SHP77 treated with DMSO at 0.1 percent for 48 hours (cell line): ENCODE measurements at places on chromosomes 12 and 14.

DNA sequence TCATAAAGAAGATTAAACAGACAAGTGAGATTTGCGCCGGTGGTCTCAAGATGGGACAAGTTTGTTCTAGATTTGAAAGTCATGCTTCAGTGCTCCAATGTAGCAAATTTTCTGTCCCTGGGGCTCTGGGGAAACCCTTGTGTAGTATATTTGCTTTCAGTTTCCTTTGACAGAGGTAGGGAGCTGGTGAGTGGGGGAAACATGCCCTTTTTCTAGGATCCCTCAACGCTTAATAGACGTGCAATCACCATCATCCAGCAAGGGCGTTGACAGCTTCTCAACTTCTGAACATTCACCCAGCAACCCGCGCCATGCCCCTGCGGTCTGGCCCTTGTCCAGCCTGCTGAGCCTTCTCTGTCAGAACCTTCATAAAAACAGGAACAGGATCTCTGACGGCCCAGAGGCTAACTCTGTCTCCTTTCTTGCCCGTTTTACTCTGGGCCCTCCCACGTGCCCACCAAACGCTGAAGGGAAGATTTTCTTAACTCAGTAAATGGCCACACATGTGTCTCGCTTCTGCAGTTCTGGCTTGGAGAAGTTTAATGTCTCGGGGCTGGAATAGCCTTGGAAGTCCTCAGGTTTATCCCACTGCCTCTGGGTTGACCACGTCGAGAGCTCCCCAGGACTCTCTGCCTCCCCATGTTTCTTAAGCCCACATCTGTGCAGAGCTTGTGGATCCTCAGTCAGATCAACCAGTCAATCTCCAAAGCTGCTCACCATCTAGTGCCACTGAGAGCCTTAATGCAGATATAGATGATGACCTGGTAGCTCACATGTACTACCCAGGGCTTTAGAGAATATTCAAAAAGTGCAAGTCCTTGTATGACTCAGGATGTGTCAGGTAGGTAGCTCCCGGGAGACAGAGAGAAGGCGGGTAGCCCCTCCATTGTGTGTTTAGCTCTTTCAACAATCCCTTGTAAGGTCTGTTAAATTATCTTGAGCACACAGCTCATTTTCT lies 58.1 kb upstream of the CCND2 start:
- no peak for DNase-seq

DNA sequence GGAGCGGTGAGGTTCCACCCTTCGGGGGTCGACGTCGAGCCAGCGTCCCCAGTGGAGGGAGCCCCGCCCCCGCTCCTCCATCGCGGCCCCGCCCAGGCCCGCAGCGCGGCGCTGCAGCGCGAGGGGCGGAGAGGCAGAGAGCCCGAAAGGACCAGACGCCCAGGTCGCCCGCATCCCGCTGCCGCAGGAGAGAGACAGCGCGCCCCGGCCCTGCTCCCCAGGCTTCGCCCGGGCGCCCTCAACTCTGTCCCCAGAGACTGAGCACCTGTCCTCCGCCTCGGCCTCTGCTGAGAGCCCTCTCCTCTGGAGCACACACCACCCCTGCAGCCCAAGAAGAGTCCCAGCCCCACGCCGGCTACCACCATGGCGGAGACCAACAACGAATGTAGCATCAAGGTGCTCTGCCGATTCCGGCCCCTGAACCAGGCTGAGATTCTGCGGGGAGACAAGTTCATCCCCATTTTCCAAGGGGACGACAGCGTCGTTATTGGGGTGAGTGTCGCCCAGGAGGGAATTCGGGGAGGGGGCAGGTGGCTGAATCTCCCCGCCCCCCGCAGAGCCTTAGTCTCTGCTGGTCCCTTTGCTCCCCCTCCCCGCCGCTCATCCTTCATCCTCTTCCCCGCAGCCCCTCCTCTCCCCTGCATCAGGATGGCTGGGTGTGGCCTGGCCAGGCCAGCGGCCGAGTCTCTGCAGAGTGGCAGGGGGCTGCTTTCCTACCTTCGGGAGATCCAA lies at the start of gene KIF5A:
Gene KIF5A, plus strand, starts transcription at position 136 of the 732 bp plus-strand sequence. Its CDS starts 228 bp downstream, at position 364.
- DNase-seq, result no peak

- DNase-seq, result no peak
Measured at GRCh38 chr12:53594897-53595615, 31.1 kb downstream of the ATF7 start.

DNA sequence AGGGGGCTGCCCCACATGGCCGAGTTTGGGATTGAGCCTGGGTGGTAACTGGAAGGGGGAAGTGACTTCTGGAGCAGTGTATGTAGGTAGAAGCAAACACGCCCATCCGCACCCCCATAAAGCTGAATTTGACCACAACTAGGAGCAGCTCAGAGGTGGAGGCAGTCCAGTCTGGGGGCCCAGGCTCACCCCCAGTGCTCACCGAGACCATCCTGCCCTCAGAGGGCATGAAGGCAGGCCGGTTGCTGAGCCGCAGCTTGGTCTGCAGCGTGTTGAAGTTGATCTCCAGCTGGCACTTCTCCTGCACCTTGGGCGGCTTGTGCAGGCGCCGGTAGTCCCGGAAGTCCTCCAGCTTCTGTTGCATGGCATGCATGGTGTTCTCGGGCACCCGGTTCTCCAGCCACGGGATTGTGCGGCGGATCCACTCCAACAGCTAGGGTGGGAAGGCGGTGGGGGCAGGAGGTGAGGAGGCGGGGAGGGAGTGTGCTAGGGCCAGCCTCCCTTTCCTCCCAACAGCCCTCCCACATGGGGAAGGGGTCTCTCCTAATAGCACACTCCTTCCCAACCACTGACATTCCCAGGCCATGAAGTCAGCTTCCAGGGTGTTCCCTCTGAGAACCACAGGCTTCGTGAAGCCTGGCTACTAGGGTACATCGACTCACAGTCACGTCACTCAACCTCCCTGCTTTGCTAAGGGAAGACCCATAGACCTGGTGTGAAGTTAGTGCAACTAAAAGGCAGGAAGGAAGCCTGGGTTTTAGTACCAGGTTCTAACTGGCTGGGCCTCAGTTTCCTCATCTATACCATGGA lies 87.0 kb downstream of the ACTN1 start:
- DNase-seq, result no peak

DNA sequence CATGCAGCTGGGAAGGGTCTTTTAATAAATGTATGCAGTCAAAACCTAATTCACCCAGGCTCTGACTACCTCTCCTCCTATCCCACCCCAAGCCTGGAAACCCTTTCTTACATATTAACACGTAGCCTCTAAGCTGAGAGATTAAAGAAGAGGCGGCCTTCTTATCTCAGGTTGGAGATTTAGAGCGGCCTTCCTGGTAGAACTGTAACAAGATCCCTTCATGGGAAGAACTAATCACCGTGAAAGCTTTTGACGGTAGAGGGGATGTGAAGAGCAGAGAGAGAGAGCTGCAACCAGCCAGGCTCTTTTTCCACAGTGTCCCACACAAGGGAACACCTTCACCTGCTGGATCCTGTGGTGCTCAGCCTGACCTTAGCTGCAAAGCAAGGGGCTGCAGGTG lies 367.4 kb downstream of the MED13L start:
- DNase-seq, result no peak
